ENCODE measurements at places on chromosomes 7 and 10.

DNA sequence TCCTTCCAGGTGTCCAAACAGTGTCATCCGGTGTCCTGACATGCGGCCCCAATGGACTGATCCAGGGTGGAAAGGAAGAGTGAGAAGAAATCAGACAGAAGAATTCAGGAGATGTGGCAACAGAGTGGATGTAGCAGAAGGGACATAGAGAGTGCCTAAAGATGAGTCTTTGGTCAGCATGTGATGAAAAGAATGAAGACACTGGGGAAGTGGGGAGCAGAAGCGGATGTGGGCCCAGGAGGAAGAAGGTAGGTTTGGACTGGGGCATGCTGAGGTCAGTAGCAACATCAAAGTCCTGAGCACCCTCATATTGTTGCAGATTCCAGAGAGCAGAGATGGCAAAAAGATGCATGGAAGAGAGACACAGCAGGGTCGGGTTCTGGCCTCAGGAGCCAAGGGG is 71.8 kb upstream of the STEAP1B start:
- no peak for DNase-seq

- DNase-seq, result no peak
These were observed 237.2 kb upstream of the ZNF32 start for GRCh38 chr10:43885842-43886241.

DNA sequence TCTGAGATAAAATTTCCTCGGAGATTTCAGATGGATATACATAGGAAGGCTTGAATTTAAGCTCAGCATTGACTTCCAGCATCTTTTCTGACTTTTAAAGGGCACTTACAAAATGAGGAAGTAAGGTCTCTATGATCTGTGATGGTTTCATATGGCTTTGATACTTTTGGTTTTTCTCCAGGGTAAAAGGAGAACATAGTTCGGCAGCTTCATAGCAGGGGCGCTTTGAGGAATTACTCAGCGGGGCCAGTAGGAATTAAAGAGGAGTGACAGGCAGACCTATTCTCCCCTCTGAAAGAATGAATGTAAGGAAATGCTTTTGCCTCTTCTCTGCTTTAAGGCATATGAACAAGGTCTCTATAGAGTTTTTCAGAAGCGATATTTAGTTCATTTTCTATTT is 80.0 kb upstream of the PCDH15 start:
- no peak for DNase-seq

DNA sequence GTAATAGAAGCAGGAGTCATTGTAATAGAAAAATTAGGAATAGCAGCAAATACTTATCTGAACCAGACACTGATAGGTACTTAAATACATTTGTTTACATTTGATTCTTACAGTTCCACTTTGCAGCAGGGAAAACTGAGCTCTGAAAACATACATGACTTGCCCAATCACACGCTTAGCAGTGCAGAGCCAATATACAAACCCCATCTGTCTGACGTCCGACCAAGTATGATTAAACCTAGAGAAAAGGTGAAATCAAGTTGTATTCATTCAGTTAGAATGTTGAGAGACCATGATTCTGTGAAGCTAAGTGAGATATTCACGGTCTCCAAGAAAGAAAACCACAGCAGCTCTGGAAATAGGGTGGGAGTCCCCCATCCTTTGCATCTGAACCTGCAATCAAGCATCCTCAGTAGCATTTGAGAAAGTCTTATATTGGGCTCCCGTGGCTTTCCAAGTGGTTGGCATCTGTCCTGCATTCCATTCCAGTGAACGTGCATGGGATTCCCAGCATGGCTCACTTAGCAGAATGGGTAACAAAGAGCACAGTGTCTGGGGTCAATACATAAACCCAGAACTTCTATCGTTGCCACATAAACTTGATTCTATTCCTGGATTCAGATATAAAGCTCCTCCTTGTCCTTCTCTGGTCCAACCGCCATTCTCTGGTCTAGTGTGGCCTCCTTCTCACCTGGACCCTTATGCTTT is 148.7 kb upstream of the RSU1 start:
- DNase-seq, result no peak

DNA sequence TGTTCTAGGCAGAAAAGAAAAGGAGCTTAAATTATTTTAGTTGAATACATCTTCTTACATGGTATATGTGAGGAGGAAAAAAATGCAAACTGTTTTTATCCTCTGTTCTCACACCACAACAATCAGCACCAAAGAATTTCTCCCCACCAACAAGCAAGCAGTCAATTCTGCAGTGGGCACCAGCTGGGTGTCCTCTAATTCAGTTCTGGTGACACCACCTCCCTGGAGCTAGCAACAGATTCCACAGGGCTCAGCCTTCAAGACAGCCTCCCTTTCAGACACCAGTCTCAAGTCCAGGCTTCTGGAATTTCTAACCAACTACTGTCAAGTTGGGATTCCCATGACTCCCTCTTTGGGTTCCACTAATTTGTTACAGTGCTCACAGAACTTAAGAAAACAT is 490.2 kb upstream of the IGFBP3 start:
- no peak for DNase-seq

DNA sequence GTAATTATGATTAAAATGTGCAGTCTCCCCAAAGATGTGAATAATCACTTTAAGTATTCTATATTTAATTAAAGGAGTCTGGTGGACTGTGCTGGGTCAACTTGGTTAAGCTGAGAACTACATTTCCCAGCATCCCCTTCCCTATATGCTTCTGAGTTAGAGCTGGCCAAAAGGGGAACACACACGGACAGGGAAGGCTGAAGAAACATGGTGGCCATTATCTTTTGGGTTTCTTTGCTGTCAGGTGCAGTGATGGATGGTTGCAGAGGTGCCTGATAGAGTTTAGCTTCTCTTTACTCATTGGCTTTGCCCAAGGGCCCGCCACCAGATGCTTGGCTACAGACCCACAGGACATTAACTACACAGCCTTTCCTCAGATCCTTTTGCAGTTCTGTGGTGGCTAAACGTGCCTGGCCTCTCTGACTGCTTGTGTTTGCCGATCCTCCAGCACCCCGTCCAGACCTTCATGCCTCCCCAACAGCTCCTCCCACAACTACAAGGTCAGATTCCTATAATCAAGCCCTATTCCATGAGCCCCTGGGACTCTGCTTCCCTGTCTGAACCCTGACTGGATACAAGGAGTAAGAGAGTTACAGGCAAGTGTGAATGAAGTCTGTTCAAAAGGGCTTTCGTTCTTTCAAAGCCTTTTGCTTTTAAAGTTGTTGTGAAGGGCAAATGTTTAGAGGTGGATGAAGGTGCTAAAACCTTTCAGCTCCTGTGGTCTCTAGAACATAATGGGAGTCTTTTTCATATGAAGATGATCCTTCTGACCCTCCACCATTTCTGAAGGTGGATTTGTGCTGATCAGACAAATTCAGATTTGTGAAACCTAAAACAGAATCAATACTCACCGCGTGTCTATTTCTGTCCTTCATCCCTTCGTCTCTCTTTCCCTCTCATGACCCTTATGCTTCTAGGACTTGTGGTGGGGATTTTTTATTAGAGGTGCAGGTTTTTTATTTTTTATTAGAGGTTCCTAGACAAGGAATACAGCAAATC is 21.5 kb downstream of the BUB3 start:
- no peak for DNase-seq

- DNase-seq, result no peak
These were observed 47.4 kb downstream of the CH25H start for GRCh38 chr10:89159761-89160160.

- DNase-seq, result no peak
These were observed 70.0 kb downstream of the AFAP1L2 start for GRCh38 chr10:114334301-114334700.

GRCh38 chr10:79347226-79347893 is at the start of gene PPIF:
Gene PPIF, plus strand, starts transcription at chr10:79347469. Its CDS starts 80 bp downstream, at chr10:79347549.
- peak; percentile 78 for DNase-seq

- DNase-seq, result no peak
These were observed 55.4 kb upstream of the MET start for GRCh38 chr7:116616555-116617059.

Measured in hematopoietic multipotent progenitor cell treated with erythropoietin and hydrocortisone succinate and interleukin-3 and kit ligand, for 17 days (in vitro differentiated cells).